ENCODE measurements at places on chromosomes 4 and X.

- H3K36me3 ChIP-seq: no peaks in the 10 kb centered on the region
- H3K4me1 ChIP-seq: peaks cover 6% of the 10 kb centered on the region
- no peaks in the 10 kb centered on the region for H3K27me3 ChIP-seq
- DNase-seq: no peak
- no peak overlapping the region for H3K4me3 ChIP-seq
- H3K27ac ChIP-seq: no peak overlapping the region
Measured at GRCh38 chrX:151814767-151815166, 80.2 kb downstream of the CNGA2 start.

DNA sequence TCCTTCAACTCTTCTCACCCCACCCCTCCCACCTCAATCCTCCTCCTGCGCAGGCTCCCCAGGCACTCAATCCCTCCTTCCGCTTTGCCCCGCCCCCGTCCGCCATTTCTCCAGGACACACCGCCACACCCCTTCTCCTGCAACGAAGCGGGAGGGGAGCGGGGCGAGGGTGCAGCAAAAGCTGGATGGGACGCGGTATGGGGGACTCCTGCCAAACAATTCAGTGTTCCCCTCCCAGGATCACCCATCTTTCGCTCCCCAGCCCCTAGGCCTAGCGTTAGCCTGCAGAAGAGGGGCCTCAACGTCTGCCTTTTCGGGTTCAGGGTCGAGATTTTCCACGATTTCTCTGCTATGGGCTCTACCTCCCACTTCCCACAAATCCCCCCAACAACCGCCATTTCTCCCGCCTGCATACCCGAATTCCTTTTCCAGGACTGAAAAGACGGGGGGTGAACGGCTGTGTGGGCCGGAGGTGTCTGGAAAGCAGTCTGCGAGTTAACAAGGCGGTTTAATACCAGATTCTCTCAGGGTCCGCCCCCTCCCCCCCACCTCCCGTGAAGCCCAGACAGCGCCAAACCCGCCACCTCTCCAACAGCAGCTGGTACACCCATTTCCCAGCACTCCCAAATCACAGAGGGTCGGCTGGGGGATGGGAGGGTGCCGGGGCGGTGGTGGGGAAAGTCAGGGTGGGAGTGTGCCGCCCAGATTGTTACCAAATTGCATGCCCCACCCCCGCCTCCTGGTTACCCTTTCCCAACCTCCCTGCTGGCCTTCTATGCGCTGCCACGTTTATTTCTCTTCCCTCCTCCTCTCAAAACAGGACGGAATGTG lies 774 bp downstream of the ARMCX2 start:
- H3K36me3 ChIP-seq: peaks cover 2% of the 10 kb centered on the region
- H3K4me3 ChIP-seq: peak overlapping the region; percentile 82
- no peaks in the 10 kb centered on the region for H3K27me3 ChIP-seq
- peak overlapping the region; percentile 47 for H3K27ac ChIP-seq
- H3K4me1 ChIP-seq: peaks cover 7% of the 10 kb centered on the region
- DNase-seq: peak; percentile 20

DNA sequence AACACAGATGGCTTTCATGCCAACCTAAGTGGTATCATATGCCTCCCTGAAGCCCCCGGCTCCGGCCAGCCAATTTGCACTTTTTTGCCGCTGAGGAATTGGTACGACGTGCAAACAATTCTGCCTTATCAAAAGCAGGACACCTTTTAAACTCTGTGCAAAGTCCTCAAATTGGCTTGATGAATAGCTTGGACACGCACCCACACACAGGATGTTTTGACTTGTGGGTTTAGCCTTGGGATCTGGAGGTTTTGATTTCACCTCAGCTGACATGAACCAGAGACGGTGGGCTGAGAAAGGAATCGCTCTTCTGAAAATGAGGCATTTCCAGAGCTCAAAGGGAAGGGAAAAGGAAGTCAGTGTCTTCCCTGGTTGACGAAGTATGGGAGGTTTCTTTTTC lies 110.8 kb upstream of the SHOX start:
- no peaks in the 10 kb centered on the region for H3K4me1 ChIP-seq
- no peak for DNase-seq
- H3K4me3 ChIP-seq: no peak overlapping the region
- H3K27ac ChIP-seq: no peak overlapping the region
- no peaks in the 10 kb centered on the region for H3K27me3 ChIP-seq
- H3K36me3 ChIP-seq: no peaks in the 10 kb centered on the region

- DNase-seq: no peak
- no peaks in the 10 kb centered on the region for H3K36me3 ChIP-seq
- H3K27ac ChIP-seq: no peak overlapping the region
- no peaks in the 10 kb centered on the region for H3K27me3 ChIP-seq
- H3K4me3 ChIP-seq: no peak overlapping the region
Measured at GRCh38 chr4:121776610-121777401, 11.8 kb upstream of the SMIM43 start.

DNA sequence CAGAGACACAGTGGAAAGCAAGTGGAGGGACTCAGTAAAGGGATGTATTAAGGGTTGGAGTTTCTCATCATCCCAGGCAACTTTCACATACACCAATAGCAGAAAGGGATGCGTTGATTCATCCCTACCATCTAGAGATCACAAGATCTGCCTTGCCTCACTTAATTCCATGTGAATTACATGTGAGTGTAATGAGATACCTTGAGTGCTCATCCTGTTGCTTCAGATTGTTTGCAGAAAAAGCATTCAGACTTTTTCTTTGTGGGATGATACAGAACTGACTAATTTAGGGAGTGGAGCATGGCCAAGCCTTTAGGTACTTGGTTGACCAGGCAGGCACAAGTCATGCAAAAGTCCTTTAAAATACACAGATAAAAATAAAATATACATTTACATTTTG lies 124.8 kb upstream of the SLIT2 start:
- peak; percentile 28 for DNase-seq
- H3K36me3 ChIP-seq: no peaks in the 10 kb centered on the region
- H3K4me3 ChIP-seq: no peak overlapping the region
- no peaks in the 10 kb centered on the region for H3K27me3 ChIP-seq

DNA sequence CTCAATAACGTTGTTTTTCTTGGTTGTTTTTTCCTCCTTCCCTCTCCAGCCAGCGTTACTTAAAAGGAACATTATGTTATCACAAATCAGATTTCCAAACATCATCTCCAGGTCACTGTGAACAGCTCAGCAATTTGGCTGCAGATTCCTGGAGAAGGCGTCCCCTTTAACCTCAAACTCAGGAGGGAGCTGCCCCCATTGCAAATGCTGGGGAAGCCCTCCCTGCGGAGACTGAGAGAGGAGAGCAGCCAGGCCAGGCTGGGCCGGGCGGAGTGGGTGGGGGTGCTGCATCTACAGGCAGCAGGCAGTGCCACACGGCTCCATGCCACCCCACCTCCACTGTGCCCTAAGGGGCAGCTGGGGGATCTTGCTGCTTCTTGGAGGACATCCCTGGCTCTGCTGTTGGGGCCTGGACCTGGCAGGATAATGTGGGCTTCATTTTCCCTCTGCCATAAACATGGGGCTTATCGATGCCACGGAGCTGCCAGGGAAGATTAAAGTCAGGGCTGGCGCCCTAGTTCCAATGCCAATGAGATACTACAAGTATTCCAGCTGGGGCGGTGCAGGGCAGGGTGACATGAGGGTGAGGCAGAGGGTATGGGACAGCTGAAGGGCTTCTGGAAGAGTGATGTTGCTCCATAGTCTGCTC lies 148.8 kb downstream of the PJA1 start:
- no peak overlapping the region for H3K4me3 ChIP-seq
- no peaks in the 10 kb centered on the region for H3K36me3 ChIP-seq
- H3K27me3 ChIP-seq: no peaks in the 10 kb centered on the region

GRCh38 chrX:9184211-9184610 lies 150.3 kb upstream of the FAM9B start:
- H3K36me3 ChIP-seq: no peaks in the 10 kb centered on the region
- H3K27ac ChIP-seq: no peak overlapping the region
- no peak for DNase-seq
- no peaks in the 10 kb centered on the region for H3K4me1 ChIP-seq
- H3K4me3 ChIP-seq: no peak overlapping the region

GRCh38 chr4:136680271-136680670 lies 852.0 kb downstream of the PCDH18 start:
- no peak overlapping the region for H3K4me3 ChIP-seq
- DNase-seq: no peak
- H3K27me3 ChIP-seq: no peaks in the 10 kb centered on the region
- H3K36me3 ChIP-seq: no peaks in the 10 kb centered on the region
- H3K27ac ChIP-seq: no peak overlapping the region
- H3K4me1 ChIP-seq: no peaks in the 10 kb centered on the region

DNA sequence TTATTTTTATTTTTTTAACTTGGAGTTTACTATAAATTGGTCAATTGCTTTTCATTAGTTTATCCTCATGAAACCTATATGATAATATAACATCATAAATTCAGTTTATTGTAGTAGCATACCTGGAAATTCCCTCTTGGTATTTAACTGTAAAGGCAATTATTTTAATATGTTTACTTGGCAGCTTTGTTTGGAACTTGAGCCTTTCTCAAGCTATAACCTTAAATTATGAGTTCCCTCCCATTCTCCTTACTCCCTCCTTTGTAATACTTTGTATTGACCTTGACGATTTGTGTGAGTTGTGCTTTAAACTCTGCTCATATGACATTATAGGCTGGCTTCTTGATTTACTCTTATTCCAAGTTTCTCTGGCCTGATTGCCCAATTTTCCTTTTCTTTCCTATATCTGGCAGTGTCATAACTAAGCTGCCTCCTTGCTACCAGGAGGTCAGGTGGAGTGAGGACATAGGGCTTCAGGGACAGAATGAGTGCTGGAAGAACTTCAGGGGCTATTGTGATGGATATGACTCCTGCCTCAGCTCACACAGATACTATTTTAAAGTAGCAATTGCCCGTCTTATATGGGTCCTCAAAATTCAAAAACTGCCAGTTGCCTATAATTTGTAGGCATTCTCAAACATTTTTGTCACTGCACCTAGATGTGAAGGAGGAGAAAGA lies 77.7 kb downstream of the RAP1GDS1 start:
- no peak for DNase-seq
- no peaks in the 10 kb centered on the region for H3K27me3 ChIP-seq
- H3K36me3 ChIP-seq: no peaks in the 10 kb centered on the region
- H3K27ac ChIP-seq: no peak overlapping the region
- H3K4me1 ChIP-seq: peaks cover 4% of the 10 kb centered on the region

GRCh38 chr4:141142423-141142822 lies 9.2 kb upstream of the RNF150 start:
- H3K27me3 ChIP-seq: no peaks in the 10 kb centered on the region
- no peaks in the 10 kb centered on the region for H3K4me1 ChIP-seq
- H3K4me3 ChIP-seq: no peak overlapping the region
- H3K36me3 ChIP-seq: no peaks in the 10 kb centered on the region
- no peak overlapping the region for H3K27ac ChIP-seq

DNA sequence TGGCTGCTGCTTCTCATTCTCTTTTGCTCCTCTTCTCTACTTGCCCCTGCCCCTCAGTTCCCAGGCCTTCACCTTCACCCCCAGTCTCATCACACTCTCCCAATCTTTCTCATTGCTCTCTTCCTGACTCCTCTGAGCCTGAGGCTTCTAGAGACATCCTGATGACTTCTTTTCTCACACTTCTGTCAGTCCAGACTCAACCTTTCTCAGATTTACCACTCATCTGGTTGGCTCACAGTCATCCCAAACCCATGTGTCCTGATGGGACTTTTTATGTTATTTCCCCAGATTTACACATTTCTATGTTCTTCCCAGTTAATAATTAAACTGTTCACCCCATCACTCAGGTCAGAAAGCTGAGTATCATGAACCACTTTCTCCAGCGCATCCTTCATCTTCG lies 68.0 kb downstream of the TMA16 start:
- DNase-seq: no peak
- no peak overlapping the region for H3K27ac ChIP-seq
- no peaks in the 10 kb centered on the region for H3K36me3 ChIP-seq
- no peaks in the 10 kb centered on the region for H3K4me1 ChIP-seq
- no peaks in the 10 kb centered on the region for H3K27me3 ChIP-seq
- no peak overlapping the region for H3K4me3 ChIP-seq

DNA sequence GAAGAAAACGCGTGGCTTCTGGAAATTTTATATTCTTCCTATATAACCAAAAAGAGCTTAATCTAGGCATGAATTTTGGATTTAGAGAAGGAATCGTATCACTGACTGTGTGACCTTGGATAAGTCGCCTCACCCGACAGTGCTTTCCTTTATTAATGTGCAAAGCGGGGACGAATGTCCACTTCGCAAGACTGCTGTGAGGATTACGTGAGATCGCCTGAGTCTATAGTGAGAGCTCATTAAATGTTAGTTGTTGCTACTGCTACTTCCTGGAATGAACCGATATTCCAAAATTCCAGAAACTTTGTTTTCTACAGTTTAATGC lies 448 bp upstream of the TBC1D8B start:
- H3K36me3 ChIP-seq: no peaks in the 10 kb centered on the region
- peaks cover 3% of the 10 kb centered on the region for H3K4me1 ChIP-seq
- peak overlapping the region; percentile 83 for H3K4me3 ChIP-seq
- H3K27me3 ChIP-seq: no peaks in the 10 kb centered on the region

DNA sequence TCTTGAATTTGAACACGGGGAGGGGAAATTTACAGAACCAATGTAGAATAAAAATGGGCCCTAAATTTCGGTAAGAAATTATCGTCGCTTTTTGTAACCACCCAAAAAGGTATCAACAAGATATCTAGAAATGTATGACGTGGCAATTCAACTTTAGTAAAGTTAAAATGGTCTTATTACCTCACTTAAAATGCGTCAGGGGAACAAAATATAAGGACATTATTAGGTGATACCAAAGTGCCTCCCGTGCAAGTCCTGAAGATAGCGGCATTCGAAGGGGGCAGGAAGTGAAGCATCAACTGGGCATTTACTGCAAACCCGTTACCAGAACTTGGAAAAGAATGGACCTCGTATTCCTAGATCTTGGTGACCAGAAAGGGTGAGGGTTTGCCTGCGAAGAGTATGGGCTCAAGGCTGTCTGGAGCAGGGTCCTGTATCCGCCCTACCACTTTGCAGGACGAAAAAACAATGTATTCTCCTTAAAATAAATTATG lies 980 bp downstream of the AP1S2 start:
- H3K36me3 ChIP-seq: no peaks in the 10 kb centered on the region
- peak overlapping the region; percentile 60 for H3K27ac ChIP-seq
- no peaks in the 10 kb centered on the region for H3K27me3 ChIP-seq
- DNase-seq: no peak

DNA sequence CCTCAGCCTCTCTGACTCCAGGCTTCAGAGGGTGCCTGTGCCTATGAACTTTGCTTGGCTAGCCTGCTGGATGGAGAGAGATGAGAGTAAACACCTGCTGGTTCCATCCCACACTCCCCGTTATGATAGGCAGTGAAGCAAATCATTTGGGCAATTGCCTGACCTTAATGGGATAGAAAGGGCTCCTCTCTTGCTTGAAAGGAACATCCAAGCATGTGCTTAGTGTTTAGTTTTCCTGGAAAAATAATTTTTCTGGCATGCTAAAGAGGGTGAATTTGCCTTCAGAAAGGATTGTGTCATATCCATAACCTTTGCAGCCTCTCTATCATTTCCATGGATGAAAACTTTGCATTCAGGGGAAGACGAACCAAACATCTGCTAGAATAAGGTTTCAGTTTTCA lies 10.8 kb downstream of the PLAC1 start:
- H3K36me3 ChIP-seq: no peaks in the 10 kb centered on the region
- no peak overlapping the region for H3K4me3 ChIP-seq
- H3K27me3 ChIP-seq: no peaks in the 10 kb centered on the region
- DNase-seq: no peak

Data from astrocyte (in vitro differentiated cells and primary cell).